ENCODE measurements at places on chromosomes 4 and X.

- no peak for DNase-seq
Observed at GRCh38 chr4:164115236-164115635, 620.7 kb downstream of the TMA16 start.

DNA sequence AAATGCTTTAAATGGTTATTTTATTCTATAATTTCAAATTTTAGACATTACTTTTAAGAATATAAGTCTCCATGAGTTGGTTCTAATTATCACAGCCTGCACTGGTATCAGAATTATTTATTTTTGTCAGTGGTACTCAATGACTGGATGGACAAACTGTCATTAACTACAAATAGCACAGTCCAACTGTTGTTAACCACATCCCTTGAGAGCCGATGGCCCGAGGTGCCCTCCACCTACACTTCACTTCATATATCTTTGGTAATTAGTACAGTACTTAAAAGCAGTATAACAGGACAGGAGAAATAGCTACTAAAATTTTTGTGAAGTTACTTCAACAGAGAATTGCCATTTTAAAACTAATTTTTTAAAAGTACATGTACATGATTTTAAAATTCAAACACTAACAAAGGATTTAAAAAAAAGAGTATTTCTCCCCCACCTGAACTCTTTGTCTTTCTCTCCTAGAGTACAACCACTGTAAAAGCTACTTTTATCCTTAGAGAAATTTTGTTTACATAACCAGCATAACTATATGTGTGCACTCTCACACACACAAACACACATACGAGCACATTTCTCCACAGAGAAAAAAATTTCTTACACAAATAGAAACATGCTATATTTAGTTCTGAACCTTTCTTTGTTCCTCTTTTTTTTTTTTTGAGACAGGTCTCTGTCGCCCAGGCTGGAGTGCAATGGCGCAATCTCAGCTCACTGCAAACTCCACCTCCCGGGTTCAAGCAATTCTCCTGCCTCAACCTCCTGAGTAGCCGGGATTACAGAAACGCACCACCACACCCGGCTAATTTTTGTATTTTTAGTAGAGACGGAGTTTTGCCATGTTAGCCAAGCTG is 6.5 kb downstream of the TIFA start:
- no peak for DNase-seq

DNA sequence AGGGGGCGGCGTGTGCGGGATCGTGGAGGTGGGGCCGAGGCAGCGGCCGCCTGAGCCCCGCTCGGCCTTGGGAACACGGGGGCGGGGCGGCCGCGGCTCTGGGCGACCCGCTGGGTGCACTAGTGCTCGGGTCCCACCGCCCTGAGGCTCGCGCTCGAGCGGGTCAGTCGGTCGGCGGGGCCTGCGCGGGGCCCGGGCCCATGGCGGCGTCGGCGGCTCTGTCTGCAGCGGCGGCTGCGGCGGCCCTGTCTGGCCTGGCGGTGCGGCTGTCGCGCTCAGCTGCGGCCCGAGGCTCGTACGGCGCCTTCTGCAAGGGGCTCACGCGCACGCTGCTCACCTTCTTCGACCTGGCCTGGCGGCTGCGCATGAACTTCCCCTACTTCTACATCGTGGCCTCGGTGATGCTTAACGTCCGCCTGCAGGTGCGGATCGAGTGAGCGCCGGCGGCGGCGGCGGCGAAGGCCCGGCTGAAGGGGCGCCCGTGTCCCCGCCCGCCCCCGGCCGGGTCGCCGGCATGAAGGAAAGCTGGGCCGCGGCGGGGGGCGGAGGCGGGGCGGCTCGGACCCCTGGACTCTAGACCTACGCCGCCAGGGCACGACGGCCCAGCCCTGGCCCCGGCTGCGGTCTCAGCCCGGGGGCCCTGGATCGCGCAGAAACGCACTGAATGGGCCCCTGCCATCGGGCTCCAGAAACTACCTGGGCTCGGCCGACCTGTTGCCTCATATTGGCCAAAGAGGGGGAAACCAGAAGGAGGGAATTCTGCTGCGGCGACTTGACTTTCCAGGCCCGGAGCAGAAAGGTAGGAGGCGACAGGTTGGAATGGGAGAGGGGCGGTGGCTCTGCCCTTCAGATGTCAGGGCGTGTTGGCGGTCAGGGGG is at the start of gene SMIM10L2A:
TSS of gene SMIM10L2A (plus strand) at position 13 of the 878 bp plus-strand sequence. CDS start at position 201, 188 bp downstream.
- DNase-seq = no peak

DNA sequence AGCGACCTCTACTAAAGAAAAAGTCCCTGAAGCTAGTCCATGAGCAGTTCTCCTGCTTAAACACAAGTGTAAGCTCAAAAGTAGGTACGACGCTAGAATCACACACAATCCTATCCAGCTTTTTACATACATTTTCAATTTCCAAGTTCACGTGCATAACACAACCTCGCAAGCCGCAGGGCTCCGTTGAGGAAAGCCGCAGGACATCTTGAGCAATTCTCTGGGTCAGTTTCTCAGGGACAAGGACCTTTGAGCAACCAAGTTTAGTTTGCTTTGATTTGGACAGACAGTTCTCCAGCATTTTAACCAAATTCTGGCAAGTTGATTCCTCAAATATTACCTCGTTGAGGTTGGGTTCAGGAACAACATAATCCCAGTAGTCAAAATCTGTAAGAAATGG is 2.5 kb downstream of the DDIT4L start:
- DNase-seq = no peak

DNA sequence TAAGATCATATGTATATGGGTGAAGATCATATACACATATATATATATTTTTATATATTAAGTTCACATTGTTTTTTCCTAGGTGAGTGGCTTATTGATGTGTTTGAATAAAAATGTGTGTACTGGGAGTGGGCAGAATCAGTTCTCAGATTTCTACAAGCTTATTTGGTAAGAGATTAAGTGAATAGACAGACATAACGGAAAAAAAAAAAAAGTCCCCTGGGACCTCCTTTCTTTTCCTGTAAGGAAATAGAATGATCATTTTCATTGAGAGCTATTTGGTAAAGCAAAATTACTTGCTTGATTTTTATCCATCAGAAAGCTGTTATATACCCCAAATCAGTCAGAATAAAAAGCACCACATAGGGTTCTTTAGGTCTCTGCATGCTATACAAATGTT is 597.7 kb downstream of the PCDH18 start:
- DNase-seq = no peak

GRCh38 chr4:34943741-34944386 is 1300.5 kb downstream of the ARAP2 start:
- DNase-seq = no peak

DNA sequence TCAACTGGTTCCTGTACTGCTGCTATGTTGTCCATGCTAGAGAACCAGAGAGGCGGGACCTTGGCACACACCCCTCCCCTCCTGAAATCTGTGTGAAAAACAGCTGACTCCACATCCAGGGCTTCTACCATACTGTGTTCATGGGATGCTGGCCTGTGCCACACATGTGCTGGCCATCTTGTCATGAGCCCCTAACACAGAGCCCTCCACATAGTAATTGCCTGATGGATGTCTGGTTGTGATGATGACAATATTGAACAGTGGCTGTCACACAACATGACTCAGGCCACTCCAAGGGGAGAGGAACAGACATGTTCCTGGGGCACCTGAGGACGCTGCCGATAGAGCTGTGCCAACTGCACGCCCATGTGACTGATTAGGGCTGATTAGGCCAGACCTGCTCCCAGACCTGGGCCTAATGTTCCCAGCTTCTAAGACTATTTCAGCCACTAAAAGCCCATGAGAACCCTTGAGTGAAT is 13.1 kb downstream of the SLC25A5 start:
- DNase-seq = no peak

- DNase-seq = no peak
Observed at GRCh38 chr4:76856243-76857073, 41.5 kb downstream of the SOWAHB start.

DNA sequence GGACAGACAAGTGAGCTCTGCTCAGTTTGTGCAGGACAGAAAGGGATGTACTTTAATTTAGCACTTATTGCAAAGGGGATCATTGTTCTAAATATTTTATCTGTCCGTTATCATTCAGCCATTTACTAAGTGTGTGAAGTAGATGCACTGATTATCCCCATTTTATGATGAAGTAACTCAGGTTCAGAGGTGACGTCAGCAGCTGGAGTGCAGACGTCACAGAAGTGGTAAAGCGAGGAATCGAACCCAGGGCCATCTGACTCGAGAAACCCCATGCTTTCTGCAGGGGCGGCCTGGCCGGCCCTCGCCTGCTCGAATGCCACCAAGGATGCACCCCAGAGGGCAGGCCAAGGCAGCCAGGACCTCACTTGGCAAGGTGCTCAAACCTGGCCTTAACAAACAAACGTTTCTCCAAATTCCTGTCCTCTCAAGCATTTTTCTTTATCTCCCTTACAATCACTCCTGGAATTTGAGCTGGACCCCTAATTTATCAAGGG is 75.0 kb downstream of the DCTD start:
- no peak for DNase-seq

GRCh38 chrX:72120837-72121236 is 10.9 kb downstream of the RTL5 start:
- DNase-seq = no peak

GRCh38 chr4:118968005-118968404 is 79.4 kb downstream of the SYNPO2 start:
- no peak for DNase-seq

DNA sequence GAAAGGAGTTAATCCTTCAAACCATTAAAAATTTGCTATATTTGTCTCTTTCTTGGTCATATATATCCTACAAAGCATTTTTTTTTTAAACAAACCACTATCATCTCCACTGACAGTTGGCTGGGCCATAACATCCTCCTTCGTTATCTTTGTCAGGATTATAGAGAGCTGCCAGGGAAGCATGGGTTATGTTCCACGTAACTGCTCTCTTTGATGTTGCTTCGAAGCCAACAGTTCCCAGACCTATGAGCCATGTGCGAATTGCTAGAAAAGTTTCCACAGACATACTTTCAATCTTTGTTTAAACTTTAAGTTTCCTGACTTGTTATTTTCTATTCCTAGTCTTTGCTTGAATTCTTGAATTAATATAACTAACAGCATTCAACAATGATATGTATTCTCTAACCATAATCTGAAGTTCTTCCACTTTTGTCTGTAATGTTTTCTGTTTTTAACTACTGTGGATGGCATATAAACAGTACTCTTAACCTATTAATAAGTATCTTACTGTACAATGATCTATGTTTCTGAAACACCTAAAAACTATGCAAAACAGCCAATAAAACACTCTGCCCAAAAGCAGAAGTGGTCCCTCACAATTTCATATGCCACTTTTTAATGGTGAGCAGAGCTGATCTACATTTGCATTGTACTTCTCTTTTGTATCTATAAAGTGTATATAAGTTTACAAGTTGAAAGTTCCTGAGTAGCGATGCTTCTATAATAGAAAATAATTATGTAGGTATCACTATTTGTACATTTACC is 37.9 kb downstream of the EREG start:
- no peak for DNase-seq

GRCh38 chr4:158962393-158962792 is 140.5 kb upstream of the RAPGEF2 start:
- no peak for DNase-seq

DNA sequence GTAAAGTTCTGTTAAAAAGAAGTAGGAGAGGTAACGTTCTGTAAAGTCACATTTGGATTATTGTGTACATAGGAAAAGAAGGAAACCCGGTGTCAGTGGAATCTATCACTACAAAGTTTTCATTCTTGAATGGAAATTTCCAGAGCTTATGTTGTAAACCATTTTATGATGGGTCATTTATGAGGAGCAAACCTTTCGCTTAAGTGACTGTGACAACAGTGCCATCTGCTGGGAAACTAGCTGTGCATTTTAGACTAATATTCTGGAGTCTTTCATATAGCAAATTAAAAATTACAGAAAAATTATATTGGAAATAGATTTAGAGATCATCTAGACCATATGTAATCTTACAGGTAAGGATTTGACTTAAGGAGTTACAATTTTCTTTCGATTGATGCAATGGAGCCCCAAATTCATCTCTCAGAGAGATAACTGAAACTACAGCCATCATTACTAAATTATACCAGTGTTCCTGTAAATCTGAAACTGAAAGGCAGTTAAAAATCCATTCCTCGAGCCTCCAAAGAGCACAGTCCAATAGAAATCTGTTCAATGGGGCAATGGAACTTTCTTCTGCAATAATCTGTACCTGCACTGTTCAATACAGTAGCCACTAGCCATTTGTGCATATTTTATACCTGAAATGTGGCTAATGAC is 26.9 kb downstream of the ASB9 start:
- peak; percentile 25 for DNase-seq

DNA sequence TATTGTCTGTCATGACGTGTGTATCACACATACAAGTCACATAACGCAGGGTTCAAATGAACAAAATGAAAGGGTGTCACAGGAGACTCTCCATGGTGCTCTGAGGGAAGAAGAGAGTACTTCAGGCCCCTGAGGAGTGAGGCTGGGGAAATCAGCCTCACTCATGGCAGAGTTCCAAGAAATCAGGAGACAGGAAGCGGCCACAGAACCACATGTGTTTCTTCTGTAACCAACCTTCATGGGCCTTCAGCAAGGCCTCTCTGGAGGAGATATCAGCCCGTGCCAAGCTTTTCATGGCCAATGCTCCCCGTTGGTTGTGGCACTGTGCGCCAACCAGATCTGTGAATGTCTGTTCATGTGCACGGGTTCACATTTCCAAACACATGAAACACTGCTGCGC is 76.0 kb downstream of the NAT8L start:
- DNase-seq = no peak

GRCh38 chr4:118995693-118996391 is 107.2 kb downstream of the SYNPO2 start:
- DNase-seq = no peak

DNA sequence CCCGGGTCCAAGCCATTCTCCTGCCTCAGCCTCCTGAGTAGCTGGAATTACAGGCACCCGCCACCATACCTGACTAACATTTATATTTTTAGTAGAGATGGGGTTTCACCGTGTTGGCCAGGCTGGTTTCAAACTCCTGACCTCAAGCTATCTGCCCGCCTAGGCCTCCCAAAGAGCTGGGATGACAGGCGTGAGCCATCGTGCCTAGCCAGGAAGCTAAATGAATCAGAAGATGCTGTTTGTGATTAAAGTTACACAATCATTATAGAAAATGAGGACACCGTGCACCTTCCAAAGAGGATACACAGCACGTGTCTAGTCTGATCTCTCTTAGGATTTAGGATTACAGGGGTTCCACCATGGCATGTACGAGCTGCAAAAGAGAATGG is 99.6 kb downstream of the DHRSX start:
- DNase-seq = no peak

DNA sequence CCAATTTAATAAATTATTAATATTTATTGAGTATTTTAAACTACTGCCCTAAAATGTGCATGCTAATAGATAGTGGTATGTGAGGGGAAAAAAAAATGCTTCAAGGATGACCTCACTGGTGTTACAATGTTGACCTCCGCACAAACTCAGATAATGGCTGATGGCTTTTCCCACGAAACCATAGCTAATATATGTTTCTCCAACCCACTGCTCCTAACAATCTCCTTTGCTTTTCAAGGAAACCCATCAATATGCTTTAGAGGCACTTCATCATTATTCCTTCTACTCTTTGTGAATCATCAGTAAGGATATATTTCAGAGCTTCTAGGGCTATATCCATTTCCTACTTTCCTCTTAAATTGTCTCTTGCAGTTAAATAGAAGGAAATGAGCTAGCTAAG is 1752.0 kb upstream of the TENM3 start:
- DNase-seq = no peak
